CD4-positive, alpha-beta T cell treated with Interleukin-10 for 1 hour (primary cell): ENCODE measurements at places on chromosomes 6 and 20.

DNA sequence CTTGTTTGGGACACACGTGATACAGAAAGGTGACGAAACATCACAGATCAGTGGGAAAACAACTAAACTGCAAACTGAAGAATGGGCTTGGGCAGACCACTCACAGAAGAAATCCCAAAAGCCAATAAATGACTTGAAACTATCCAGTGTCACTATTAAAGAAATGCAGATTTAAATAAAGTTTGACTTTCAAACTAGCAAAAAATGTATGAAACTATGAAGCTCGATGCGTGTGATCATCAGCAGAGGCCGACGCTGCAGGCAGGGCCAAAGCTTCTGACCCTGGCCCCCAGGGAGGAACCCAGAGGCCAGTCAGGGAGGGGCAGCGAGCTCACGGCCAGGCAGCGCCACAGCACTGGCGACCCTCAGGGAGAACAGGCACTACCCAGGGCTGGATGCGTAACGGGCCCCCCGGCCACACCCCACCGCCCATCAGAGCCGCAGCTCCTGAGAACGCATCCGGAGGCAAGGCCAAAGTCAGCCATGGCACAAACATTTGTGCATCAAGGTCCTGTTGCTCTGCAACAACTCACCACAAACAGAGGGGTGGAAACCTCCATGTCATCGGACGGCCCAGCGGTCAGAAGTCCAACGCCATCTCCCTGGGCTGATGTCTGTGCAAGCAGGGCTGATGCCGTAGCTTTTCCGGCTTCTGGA is 94.1 kb downstream of the YTHDF1 start:
- no peak for DNase-seq

GRCh38 chr6:83270971-83271719 is 78.0 kb downstream of the RWDD2A start:
- no peak for DNase-seq

DNA sequence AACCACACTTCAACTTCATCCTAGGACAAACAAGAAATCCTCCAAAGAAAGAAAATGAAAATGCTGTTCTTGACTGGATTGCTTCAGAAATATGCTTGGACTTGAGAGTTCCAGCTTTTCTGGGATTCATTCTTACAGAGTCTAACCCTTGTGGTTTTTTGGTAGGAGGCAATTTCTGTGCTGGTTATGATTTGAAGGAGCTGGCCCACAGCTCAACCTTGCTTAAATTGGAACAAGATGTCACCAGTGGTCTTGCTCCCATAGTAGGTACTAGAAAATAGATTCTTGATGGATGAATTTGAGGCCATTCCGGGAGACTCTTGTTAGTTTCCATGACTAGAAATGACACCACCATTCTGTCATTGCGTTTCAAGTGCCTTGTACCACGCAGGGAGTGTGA is 54.3 kb upstream of the BMP6 start:
- no peak for DNase-seq

DNA sequence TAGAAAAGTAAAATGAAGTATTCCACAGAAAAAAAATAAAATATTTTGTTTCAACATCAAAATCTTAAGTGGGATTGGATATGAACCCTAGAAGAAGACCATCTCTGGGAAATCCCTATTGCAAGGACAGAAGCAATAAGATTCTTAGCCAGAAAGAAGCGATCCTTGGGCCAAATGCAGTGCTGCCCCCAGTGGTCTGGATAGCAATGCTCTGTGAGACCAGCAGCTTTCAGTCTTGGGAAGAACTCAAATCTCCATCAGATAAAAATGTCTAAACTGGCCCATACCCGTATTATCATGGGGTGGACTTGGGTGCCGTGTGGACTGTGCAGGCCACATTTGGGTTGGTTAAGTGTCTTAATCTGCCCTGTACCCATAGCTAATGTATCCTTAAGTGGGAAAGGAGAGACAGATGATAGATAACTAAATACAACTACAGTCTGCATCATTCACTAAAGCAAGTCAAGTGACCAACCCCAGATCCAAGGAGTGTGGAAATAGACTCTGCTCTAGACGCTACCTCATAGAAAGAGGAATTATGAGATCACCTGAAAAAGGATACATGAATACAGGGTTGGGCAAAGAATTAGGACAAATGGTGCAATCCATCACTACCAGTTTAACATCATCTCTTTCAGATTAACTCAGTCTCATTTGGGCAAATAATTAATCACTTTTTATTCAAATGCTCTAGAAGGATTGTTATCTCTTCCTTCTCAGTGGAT is 38.9 kb upstream of the SNAP25 start:
- no peak for DNase-seq

GRCh38 chr6:123515715-123516114 is 121.0 kb downstream of the TRDN start:
- DNase-seq: no peak

DNA sequence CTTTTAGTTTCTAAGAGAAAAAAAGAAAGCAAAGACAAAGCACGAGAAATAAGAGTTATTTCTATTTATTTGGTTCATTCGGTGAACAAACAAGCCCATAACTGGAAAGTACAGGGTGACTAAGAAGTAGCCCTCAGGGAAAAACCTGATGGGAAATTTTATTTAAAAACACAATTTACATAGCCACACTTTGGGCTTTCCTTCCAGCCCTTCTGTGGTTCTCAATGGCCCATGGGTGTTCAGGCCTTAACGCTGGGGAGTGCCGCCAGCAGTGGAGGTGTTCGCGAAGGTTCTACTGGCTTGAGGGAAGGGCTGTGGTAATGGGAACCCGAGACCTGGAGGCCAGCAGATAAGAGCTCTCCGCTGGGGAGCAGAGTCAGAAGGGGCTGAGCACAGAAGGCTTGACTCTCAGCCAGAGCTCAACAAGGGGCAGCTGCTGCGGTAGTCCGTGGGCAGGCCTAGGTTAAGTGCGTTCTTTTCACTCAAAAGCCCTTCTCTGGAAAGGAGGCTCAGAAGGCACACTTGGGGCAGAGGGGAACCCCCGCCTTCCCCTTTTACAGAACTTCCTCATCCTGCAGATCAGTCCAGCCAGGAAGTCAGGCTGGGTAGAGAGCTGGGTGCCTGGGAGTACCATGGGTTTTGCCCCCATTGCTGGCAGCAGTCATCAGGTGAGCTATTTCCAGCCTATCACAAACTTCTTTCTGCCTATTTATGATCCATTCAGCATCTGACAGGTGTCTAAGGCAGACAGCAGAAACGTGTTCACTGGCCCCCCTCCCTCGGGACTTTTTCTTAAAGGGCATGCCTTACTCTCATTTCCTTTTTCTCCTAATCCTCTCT is 8.8 kb upstream of the CD83 start:
- DNase-seq: peak; percentile 53

- DNase-seq: no peak
These were observed 2.1 kb downstream of the PRSS35 start for GRCh38 chr6:83514466-83514865.

- peak; percentile 59 for DNase-seq
These were observed at the start of gene SCRT2 for GRCh38 chr20:675453-676314. Gene SCRT2 (minus strand): TSS chr20:675802. CDS start chr20:675601, 201 bp downstream.

DNA sequence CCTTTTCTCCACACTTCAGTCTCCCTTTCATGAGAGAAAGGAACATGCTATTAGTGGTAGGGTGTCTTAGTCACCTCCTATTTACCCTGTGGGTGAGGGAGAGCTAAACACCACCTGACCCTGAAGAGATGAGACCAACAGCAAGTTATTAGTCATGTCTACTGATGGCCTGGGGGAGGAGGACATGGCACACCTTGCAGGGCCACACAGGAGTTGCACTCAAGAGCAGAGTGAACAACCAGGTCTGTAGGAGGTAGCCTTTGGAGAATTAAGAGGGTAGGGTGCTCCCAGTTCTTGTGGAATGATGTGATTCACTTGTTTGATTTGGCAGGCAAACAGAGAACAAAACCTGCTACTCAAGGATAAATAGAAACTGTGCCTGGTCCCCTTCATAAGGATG is 82.7 kb upstream of the FABP7 start:
- no peak for DNase-seq

DNA sequence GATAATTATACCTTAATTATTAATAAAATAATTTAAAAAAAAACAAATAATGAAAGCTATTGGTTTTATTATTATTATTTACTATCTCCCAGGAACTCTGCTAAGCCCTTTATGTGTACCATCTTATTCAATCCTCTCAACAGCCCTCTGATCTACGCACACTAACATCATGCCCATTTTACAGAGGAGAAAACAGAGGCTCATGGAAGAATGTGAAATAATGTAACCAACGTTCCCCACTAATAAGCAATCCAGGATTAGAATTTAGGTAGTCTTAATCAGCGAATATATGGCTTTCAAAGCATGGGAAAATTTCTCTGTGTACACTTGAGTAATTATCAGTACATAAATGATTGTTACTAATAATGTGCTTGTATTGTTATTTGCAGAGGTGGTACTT is 89.0 kb downstream of the MAFB start:
- DNase-seq: no peak

GRCh38 chr6:134593442-134593841 is 275.5 kb upstream of the SGK1 start:
- no peak for DNase-seq

DNA sequence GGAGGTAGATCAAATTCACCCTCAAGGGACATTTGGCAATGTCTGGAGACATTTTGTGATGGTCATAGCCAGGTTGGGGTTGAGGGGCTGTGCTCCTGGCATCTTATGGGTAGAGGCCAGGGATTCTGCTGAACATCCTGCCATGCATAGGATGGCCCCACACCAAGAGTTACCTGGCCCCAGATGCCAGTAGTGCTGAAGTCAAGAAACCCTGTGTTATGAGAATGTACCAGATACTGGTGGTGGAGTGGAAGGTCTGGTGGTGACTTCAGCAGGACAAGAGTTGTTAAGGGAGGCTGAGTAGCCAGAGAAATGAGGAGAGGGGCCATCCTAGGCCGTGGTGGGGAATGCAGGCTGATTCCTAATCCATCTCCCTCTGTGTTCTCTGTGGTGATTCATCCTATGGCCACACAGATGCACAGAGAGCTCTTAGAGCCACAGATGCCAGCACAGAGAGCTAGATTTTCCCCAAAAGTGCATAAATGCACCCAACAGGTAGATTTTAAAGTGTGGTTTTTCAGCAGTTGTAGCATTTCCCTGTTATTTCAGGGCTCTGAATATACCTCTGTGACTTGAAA is 43.6 kb downstream of the CDYL start:
- no peak for DNase-seq

DNA sequence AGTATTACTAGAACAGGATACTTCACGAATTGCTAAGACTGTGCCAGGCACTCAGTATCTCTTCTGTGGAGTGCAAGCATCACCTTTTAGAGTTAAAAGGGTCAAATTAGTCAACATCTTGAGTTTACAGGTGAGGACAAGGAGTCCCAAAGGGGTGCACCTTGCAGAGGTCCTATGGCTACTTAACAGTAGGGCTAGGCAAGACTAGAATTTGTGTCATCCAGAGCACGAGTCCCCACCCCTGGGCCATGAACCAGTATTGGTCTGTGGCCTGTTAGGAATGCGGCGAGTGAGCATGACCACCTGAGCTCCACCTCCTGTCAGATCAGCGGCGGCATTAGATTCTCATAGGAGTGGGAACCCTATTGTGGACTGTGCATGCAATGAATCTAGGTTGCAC is 10.5 kb upstream of the DSTN start:
- DNase-seq: no peak

DNA sequence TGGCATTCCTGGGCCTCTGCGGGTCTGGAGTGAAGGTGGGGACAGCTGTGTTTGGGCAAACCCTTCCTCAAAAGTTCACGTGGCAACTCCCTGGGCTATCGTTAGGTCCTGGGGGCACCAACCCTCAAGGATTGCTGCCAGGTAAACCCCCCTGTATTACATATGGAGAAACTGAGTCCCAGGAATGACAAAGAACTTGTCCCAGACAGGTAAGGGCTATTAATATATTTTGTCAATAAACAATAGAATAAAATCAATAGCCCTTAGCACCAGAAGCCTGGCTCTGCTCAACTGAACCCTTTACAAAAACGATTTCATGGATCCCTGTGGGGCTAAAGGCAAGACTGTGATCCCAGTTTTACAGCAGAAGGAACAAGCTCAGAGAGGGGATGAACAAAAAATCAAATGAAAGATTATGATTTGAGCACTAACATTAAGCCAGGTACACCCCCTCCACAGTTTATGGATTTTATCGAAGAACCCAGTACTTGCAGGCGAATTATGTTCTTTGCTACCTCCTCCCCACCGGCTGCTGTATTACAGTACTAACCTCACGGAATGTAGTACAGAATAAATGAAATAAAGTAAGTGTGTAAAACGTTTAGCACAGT is 2.7 kb downstream of the ID1 start:
- DNase-seq: no peak

GRCh38 chr20:41531518-41532275 is 86.5 kb downstream of the CHD6 start:
- DNase-seq: no peak

GRCh38 chr6:134299236-134299635 is 18.7 kb downstream of the SGK1 start:
- DNase-seq: no peak

DNA sequence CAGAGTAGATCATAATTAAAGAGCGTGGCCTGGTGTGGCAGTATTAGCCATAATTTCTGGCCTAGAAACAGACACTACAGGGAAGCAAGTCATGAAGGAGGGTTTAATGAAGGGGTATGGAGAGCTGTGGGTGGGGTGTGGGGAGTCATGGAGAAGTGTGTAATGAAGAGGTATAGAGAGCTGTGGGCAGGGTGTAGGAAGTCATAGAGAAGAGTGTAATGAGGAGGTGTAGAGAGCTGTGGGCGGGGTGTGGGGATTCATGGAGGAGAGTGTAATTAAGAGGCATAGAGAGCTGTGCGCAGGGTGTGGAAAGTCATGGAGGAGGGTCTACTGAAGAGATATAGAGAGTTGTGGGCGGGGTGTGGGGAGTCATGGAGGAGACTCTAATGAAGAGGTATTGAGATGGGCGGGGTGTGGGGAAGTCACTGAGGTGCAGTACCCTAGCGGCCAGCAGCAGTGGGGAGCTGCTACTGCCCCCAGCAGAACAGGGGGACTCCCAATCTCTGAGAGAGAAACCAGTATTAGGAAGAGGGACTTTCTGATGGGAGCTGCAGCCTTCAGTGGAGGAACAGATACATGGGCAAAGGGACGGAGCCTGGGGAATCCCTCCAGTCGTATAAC is 145.4 kb upstream of the FOXA2 start:
- DNase-seq: no peak

DNA sequence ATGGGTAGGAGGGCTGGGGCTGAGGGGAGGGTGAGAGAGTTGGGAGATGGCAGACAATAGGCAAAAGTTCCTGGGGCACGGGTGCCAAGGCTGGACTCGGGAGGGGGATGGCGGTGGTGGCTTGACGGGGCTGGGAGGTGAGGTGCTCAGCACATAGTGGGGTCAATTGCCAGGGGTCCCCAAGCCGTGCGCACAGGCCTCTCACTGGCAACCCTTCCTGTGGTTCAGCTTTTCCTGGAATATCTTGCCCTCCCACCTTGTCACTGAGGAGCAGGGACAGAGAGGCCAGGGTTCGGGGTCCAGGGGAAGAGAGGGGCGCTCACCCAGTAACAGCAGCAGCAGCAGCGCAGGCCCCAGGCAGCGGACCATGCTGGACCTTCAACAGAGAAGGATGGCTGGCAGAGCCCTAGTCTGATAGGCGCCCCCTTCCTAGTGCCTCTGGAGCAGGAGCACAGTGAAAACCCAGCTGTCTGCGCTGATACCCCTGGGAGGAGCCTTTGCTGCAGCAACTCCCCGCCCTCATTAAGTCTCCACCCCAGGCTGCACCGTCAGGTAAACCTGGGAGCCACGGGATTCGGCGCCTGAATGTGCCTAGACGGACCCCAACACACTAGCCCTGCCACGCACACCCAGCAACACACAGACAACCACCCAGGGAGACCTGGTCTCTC is at the start of gene GFRA4:
Gene GFRA4 (minus strand): TSS at position 369 of the 671 bp plus-strand sequence. CDS start 0 bp downstream, at position 369.
- no peak for DNase-seq

GRCh38 chr6:127812985-127813698 is 87.7 kb downstream of the THEMIS start:
- DNase-seq: no peak

- no peak for DNase-seq
These were observed 408.7 kb downstream of the MMUT start for GRCh38 chr6:49054311-49054710.
